ENCODE measurements at places on chromosomes 13 and 19.

DNA sequence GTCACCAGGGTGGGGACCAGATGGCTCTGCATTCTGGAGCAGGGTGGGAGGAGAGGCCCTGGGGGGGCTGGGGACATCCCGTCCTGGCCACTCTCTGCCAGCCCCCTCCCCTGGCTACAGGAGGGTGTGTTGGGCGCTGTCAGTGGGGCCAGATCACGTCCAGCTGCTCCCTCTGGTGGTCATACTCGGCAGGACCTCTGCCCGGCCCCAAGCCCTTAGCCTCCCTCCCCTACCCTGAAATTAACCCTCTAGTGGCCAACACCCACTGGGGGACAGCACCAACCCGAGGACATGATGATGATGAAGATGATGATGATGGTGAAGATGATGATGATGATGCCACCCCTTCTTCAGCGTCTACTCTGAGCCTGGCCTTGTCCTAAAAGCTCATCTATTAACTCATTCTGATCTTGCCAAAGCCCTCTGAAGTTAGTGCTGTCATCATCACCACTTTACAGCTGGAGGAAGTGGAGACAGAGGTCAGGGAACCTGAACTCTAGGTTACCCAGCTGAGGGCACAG is 590 bp upstream of the LGI4 start:
- DNase-seq, result peak; percentile 96

DNA sequence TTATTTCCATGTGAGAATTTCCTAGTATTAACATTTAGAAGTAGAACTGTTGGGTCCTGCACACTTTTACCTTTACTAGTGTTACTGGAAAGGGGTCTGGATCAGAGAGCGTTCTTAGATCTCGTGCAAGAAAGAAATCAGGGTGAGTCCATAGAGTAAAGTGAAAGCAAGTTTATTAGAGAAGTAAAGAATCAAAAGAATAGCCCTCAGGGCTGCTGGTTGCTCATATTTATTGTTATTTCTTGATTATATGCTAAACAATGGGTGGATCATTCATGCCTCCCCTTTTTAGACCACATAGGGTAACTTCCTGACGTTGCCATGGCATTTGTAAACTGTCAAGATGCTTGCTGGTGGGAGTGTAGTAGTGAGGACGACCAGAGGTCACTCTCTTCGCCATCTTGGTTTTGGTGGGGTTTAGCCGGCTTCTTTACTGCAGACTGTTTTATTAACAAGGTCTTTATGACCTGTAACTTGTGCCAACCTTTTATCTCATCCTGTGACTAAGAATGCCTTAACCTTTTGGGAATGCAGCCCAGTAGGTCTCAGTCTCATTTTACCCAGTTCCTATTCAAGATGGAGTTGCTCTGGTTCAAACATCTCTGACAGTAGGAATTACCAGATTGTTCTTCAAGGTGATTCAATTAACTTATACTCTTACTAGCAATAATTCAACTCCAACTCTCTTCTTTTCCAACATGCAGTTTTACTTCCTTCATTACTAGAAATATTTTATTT is 27.4 kb downstream of the NDFIP2 start:
- no peak for DNase-seq

- DNase-seq, result no peak
Observed at GRCh38 chr19:31553846-31554215, 204.6 kb upstream of the TSHZ3 start.

- DNase-seq, result no peak
Observed at GRCh38 chr19:32672841-32673240, 2.1 kb downstream of the ANKRD27 start.

DNA sequence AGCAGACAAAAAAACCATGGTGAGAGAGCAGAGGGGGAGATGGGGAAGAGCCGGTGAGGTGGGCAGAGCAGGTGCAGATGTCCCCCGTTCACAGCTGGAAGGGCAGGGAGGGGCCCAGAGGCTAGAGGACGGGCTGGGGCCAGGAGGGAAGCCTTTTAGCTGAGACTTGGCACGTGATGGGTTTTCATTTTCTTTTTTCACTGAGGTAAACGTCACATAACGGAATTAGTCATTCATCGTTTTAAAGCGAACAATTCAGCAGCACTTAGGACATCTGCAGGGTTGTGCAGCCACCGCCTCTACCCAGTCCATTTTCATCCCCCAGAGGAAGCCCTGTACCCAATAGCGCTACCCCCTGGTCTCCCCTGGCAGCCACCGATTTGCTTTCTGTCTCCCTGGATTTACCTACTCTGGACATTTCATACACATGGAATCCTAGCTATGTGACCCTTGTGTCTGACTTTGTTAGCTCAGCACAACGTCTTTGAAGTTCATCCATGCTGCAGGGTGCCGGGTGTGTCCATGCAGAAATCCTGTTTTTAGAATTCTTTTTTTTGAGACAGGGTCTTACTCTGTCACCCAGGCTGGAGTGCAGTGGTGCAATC is 16.0 kb upstream of the EMC10 start:
- peak; percentile 84 for DNase-seq
